Fibroblast of skin of scalp (primary cell): ENCODE measurements at places on chromosomes 3 and 15.

GRCh38 chr15:100191161-100191560 is 150.6 kb downstream of the ADAMTS17 start:
- DNase-seq, result no peak

DNA sequence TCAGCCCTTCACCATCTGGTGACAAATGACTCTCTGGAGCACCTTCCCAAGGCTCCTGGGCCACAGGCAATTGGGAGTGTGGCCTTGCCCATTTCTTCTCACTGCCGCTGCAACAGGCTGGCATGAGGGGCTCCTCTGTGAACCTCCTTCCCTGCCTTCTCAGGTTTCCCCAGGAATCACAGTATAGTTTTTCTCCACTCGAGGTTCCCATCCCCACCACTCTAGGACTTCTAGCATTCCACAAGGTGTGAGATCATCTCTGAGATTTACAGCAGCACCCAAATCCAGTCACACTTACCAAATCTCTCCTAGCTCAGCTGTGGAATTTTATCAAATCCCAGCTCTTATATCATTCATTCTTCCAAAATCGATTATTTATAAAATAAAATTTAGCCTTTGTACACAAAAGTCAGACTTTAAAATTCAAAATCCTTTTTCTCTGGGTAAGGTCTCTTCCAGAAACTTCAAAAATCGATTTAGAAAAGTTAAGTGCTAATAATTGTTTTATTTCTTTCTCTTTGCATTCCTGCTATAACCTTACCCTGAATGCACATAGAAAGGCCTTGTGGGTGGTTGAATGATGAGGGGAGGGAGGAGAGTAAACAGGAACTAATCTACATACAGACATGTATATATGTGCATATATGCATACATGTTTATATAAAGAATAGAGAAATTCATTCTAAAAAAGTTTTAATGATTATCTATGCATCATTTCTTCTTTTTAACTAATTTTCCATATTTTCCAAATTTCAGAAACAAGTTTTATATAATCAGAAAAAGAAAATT is 18.9 kb upstream of the ATP13A4 start:
- DNase-seq, result no peak

DNA sequence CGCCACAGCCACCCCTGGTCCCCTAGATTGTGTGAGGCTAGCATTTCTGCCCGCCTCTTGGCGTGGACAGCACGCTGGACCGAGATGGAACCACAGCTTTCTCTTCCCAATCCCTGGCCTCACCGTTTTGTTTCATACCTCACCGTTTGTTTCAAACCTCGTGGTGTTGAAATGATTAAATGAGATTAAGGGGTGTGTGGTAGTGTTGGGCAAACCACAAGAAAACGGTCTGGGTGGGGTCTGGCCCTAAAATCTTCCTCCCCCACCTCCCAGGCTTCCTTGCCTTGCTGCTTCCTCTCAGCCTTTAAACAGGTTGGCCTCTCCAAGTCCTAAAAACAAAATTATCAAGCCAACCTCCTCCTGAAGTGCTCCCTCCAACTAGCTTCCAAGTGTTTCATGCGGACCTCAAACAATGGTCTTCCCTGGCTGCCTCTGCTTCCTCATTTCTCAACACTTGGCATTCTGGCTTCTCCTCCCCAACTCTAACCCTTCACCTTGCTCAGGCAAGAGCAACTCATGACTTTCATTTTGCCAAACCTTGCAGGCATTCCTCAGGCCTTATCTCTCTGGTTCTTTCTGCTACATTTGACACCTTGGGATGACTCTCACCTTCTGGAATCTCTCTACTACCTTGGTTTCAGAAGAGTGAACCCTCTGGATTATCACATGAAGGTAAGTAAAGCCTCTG is 1.4 kb upstream of the ATP13A3 start:
- no peak for DNase-seq

DNA sequence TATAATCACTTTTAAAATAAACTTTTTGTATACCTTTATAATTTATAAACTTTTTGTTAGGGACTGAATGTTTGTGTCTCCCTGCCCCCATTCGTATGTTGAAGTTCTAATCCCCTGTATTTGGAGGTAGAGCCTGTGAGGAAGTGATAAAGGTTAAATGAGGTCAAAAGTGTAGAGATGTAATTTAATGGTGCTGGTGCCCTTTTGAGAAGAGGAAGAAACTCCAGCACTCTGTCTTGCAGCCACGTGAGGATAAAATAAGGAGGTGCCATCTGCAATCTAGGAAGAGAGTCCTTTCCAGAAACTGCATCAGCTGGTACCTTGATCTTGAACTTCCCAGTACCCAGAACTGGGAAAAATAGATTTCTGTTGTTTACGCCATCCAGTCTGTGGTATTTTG is 106.1 kb upstream of the RGMA start:
- no peak for DNase-seq

- DNase-seq, result no peak
Observed at GRCh38 chr3:140711390-140712035, 33.6 kb downstream of the TRIM42 start.

DNA sequence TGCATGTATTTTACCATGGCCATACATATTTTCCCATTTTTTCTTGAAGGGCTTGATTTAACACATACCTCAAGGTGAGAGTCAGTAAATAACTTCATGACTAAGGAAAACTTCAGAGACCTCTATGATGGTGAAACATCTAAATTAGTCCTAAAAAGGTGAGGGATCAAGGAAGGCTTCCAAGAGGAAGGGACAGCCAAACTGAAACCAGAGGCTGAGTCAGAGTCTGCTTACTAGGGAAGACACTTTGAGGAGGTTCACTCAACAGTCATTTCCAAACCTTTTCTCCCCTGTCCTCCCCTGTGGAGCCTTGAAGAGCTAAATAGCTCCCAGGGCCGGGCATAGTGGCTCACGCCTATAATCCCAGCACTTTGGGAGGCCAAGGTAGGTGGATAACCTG is 206.6 kb downstream of the SHQ1 start:
- no peak for DNase-seq

DNA sequence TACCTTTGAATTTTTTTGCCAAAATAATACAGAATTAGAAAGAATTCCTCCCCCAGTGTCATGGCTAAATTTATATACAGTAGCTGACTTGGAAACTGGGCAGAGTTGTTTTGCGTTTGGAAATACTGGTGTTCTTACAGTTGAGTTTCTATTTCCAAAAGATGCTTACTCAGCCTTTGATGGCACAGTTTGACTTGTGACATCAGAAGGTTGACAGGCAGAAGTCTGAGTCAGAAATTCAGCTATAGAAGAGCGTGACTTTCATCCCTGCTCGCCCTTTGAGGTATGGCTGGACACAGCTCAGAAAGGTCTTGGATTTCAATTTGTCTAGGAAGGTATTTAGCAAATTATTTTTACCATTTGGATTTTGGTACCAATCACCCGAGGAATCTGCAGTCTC is 175.8 kb downstream of the VGLL4 start:
- DNase-seq, result no peak

DNA sequence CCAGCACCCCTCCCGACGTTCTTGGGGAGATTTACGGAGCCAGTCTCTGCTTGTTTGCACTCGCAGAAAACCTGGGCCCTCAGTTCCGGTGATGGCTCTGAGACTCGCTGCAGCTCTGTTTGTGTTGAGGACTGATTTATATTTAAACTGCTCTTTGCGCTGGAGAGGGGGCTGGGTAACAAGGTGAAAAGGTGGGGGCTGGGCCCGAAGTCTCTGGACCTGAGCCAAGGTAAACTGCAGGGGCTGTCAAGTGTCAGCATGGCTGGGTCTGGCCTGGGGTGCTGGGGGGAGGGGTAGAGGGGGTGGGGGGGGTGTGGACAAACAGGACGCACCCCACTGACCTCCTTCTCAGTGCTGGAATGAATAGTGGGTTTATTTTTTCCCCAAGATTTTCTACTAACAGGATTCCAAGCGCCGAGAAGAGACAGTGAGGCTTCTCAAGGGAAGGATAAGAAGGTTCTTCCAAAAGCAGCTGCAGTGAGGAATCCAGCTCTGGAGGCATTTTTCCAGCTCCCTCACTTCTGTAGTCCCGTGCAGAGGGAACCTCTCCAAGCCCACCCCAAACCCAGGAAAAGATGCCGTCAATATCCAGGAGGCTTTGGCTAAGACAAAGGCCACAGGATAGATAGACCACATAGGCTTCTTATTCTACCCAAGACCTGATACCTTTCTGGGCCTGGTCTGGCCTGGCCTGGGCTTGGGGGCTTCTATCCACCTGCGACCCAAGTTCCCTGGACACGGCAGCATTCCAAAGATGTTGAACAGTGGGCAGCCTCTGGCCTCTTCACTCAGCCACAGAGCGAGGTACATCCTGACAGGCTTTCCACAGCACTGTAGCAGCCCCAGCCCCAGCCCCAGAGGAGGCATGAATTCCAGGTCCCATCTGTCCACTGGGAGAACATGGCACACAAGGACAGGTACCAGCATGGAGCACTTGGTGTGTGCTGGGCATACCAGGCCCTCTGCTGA is 938 bp upstream of the SLCO2A1 start:
- DNase-seq, result no peak

- DNase-seq, result no peak
Observed at GRCh38 chr15:101559952-101560351, 70.4 kb upstream of the PCSK6 start.

DNA sequence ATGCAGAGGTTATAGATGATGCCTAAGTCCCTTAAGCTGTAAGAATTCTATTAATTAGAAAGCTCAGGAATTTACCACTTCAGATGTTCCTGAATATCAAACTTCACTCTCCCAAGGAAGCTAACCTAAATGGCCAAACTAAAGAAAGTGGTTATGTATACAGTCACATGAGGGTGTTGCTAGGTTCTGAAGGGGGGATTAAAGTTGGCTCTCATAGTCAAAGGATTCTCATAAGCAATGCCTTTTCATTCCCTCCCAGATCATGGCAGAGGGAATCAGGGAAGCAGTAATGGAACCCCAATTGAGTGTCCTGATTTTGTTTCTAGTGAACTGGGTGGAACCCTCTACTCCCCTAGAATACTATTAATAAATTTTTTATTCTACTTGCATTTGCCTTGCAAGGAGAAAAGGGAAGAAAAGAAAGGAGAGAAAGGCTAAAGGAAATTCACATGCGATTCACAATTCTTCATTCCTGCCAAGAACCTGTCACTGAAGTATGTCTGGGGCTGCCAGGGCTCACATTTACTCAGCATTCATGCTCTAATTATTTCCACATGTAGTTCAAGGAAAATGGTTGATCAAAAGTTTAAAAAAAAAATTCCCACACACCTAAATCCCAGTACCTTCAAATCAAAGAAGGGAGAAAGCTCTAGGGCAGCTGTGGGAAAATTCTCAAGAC is 25.1 kb downstream of the FSTL1 start:
- peak; percentile 95 for DNase-seq

DNA sequence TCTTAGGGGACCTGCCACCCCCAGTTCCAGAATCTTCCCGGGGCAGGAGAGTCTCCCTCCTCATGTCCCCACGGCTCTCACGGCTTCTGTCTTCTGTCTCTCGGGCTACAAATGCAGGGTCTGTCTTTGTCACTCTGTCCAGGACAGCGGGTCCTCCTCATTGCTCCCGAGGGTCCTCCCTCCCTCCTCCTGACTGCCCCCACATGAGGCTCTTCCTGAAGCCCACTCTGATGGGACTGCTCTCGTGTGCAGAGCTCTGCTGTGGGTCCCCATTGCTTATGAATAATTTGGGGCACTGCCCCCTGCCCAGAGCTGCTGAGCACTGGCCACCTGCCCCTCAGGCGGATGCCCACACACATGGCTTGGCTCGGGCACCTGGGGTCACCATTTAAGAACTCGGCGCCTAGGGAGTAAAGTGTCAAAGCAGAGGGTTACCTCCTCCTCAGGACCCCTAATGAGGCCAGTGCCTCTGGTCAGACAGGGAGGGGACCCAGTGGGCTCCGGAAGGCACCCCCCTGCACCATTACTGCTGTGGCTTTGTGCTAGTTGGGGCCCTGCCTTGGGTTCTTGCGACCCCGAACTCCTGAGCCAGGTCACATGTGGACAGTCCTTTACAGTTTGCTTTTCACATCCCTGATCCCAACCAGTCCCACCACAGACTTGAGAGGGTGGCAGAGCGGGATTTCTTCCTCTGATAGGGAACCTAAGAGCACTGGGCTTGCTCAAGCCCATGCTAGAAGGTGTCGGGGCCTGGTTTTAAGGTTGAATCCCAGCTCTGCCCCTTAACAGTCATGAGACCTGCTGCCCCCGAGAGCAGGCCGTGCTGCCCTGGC is 22.1 kb downstream of the HDAC11 start:
- no peak for DNase-seq

- peak; percentile 46 for DNase-seq
Observed at GRCh38 chr3:72818092-72818773, 30.0 kb downstream of the SHQ1 start.

- DNase-seq, result peak; percentile 49
Observed at GRCh38 chr3:10370429-10370828, 49.5 kb upstream of the SEC13 start.

DNA sequence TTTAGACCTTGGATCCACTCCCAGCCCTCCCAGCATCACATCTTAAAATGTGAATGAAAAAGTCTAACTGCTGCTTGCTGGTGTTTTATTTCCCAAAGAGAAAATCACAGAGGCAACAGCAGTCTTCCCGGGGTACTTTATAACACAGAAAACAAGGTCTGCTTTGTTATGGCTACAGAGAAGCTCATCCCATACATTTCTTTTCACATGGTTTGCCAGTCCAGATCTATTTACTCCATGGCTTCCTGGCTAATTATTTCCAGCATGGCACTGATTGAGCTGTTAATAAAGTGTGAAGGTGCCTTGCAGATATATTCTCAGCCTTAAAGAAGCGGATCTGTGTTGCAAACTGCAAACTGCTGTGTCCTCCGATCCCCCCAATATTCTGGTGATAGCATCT is 466.1 kb upstream of the CFAP20DC start:
- DNase-seq, result no peak

GRCh38 chr15:99514306-99514705 is 51.5 kb upstream of the MEF2A start:
- no peak for DNase-seq

GRCh38 chr3:169659820-169660674 is 3.5 kb downstream of the MECOM start:
- DNase-seq, result no peak

DNA sequence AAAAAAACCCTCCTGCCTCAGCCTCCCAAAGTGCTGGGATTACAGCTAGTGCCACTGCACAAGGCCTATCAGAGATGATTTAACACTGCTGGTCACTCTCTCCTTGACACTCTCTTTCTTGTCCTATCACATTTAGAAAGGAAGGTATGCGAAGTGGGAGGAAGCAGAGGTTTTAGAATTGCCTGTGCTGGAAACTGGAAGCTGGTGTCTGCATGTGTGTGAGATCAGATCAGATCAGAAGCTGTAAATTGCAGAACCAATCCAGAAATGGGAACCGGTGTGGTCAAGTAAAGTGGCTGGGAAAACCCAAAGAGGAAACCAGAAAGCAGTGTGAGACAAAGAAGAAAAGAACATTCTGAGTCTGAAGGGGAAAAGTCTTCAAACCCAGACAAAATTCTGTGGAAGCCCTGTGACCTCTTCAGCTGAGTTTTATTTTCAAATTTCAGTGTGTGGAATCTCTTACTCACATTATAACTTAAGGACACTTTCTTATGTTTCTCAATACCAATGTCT is 2.8 kb downstream of the EFHB start:
- no peak for DNase-seq

- no peak for DNase-seq
Observed at GRCh38 chr15:81357180-81357686, 16.8 kb downstream of the TMC3 start.

DNA sequence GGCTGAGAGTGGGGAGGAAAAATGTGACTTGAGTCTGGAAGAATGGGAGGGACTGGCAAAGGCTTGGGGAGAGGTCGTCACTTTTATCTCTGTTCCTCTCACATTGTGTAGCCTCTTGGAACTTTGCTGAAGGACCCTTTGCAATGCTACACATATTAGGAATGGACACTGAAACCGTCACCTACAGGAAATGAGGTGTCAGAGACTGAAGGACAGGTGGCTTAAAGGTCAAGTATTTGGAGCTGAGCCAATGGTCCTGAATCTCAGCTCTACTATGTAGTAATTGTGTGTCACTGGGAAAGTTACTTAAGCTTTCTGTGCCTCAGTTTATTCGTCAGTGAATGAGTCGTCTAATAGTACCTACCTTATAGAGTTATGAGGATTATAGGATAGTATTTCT is 14.7 kb downstream of the MCTP2 start:
- no peak for DNase-seq
